ENCODE measurements at places on chromosomes 2 and 18.

DNA sequence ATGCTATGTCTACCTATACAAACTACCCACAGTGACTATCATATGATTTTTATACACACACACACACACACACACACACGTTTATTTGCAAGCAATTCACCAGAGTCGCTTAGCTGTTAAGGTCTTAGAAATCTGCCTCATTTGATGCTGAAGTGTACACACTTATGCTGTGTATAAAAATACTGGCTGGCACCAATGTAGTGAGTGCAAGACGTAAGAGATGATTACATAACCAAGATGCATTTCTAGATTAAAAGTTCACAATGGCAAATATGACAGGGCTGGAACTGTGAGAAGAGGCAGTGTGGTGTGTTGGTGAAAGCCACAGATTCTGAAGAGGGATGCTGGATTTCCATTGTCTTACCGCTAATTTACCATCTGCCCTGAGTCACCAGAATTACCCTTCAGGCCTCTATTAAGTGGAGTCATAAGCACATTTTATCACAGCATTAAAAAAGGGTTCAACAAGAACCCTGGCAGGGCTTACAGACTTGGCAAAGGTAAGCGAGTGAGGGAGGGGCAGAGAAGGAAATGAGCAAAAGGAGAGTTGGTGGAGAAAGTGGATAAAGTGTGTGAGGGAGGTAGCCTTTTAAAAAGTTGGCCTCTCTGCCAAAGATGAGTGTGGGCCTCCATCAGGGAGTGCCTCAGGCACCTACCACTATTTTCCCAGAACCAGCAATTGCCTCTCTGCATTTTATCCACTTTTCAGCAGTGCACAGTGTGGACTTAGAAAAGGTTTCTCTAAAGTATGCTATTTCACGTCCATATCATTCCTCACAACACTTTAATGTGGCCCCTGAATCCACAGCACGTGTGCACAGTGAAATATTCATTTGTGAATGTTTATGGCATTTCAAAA lies 21.5 kb downstream of the MEIS1 start:
- no peak for DNase-seq

GRCh38 chr18:79489899-79490625 lies 94.3 kb downstream of the NFATC1 start:
- DNase-seq = peak; percentile 20

- DNase-seq = no peak
Observed at GRCh38 chr2:19776941-19777514, 124.8 kb downstream of the TTC32 start.

GRCh38 chr18:74459889-74460288 lies 2.8 kb upstream of the DIPK1C start:
- DNase-seq = no peak

GRCh38 chr2:100845141-100845991 lies 25.4 kb downstream of the NPAS2 start:
- DNase-seq = peak; percentile 90

DNA sequence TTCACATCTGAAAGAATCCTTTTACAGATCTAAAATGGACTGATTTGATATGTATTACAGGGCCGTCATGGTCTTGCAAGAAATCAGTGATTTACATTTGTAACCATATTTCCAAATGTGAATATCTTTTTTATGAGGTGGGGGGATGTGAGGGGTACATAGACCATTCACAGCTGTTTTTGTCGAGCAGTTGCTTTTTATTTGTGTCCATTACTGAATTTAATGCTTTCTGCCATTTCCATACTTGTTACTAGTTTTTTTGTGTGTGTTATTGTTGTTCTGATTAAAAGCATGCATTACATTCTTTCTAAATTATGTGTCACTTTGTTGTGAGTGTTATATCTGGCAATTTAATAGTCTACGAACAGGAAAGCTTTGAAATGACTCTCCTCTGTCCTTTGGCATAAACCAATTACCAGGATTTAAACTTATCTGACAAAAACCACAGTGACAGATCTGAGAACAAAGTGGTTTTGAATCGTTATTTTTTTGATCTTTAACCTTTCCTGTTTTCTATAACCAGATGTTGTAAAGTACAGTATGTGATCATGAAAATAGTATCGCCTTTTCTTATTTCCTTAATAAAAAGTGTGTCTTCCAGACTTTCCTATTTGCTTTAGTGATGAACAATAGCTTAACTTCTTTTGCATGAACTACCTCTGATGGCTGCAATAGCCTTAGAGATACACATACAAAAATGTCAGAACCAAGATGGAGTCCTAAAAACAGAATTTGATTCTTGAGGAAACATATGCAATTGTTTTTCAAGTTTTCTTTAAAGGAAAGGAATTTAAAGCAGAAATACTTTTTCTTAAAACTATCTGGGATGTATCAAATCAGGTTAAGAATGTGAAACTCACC lies 354.2 kb upstream of the ACVR2A start:
- no peak for DNase-seq

GRCh38 chr18:61471541-61471940 lies 138.3 kb downstream of the CDH20 start:
- no peak for DNase-seq

- no peak for DNase-seq
Observed at GRCh38 chr2:157760949-157761348, 115.2 kb downstream of the ACVR1 start.

DNA sequence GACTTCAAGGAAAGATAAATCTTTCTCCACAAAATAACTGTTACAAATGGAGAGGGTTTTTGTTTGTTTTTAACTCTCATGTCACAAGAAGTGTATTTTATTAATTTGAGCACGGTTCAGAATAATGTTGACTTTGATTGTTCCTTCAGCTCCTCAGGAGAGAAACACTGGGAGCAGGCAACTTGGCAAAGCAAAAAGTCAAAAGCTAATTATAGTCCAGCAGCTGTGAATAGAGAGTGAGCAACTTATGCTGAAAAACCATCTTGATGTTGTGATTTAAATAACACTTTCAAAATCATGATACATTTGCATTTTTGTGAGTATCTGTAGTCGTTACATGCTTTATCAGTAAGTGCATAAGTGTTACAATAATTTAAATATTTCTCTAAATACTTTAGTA lies 37.5 kb upstream of the TTN start:
- no peak for DNase-seq

- DNase-seq = no peak
Observed at GRCh38 chr2:101887328-101887727, 104.4 kb upstream of the IL1R2 start.

- DNase-seq = no peak
Observed at GRCh38 chr2:110105608-110106467, 9.8 kb downstream of the MALL start.

- peak; percentile 44 for DNase-seq
Observed at GRCh38 chr2:217356781-217357180, 496.9 kb upstream of the TNP1 start.

DNA sequence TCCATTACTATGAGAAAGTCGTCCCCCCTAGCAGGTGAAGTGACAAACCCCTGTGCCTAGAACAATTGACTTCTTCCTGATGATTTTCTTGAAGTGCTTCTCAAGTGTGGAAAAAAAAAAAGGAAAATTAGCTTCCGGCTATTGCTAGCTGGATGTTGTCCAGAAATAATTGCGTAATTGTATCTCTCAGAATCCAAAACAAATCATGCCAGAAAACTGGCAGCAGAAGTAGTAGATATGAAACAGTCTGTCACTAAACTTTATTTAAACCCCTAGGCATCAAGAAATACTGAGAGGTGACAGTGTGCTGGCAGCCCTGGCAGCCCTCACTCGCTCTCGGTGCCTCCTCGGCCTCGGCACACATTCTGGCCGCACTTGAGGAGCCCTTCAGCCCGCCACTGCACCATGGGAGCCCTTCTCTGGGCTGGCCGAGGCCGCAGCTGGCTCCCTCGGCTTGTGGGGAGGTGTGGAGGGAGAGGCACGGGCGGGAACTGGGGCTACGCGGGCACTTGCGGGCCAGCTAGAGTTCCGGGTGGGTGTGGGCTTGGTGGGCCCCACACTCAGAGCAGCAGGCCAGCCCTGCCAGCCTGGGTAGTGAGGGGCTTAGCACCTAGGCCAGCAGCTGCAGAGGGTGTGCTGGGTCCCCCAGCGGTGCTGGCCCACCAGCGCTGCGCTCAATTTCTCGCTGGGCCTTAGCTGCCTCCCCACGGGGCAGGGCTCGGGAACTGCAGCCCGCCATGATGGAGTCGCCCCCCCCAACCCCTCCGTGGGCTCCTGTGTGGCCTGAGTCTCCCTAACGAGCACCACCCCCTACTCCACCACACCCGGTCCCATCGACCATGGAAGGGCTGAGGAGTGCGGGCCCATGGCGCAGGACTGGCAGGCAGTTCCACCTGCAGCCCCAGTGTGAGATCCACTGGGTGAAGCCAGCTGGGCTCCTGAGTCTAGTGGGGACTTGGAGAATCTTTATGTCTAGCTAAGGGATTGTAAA lies 80.5 kb upstream of the ABCA12 start:
- DNase-seq = no peak

- peak; percentile 89 for DNase-seq
Observed at GRCh38 chr2:172350839-172351479, 76.4 kb upstream of the ITGA6 start.

GRCh38 chr2:225781145-225781544 lies 381.6 kb downstream of the NYAP2 start:
- DNase-seq = no peak

GRCh38 chr2:164821338-164821737 lies 20.3 kb downstream of the COBLL1 start:
- no peak for DNase-seq

DNA sequence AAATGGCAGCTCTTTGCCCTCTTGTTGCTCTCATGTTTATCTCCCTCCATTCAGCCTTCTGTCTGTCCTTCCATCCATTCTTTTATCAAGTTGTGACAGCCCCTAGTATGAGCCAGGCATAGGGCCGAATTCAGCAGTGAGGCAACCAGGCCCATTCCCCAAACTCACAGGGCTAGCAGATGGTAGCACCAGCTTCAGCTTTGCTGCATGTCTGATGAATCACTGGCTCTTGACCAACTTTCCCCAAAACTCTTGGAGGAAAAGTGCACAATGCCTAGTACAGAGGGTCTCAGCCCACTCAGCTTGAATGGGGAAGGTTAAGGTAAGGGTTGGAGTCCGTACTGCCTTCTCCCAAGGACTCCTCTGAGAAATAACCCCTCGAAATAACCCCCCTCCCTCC lies 35.7 kb downstream of the NPAS2 start:
- no peak for DNase-seq

DNA sequence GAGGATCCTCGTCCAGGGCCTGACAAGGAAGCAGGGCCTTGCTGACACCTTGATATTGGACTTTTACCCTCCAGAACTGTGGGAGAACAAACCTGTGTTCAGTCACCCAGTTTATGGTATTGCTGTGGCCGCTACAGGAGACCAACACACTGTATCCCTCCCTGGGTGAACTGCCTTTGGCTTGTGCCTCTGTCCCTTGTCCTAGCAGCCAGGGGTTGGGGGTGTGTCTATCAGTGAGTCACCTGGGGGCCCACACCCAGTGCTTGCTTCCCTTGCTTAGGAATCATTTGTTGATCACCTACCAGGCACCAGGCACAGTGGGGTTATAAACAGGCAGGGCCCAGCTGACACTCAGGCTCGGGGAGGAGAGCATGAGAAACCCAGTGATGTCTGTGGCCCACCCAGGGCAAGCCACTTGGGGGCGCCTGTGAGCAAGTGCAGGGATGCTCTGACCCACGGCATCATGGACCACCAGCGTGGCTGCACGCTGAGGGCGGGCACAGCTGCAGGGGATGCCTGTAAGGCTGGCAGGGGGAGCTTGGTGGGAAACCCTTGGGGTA lies 17.1 kb downstream of the TMEM185B start:
- DNase-seq = no peak

GRCh38 chr2:4678927-4679326 lies 975.6 kb downstream of the DCDC2C start:
- DNase-seq = no peak

GRCh38 chr2:110644357-110644756 lies 33.5 kb downstream of the BUB1 start:
- no peak for DNase-seq

DNA sequence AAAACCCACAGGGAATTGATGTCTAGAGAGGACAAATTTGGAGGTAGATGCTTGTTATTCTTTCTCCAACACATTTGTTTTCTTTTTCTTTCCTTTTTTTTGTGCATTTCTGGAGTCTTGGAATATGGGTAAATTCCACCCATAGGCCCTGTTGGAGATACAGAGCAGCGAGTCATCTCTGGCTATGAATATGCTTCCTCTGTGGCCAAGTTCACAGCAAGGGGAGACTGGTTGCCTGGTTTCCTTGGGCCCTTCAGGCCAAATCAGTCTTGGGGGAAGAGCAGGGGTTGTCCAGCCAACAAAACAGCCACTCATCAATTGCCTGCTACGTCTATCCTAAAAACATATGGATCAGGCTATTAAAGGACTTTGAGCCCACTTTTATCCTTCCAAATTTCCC lies 27.5 kb downstream of the SP100 start:
- no peak for DNase-seq

- no peak for DNase-seq
Observed at GRCh38 chr2:170386554-170386953, 208.6 kb downstream of the MYO3B start.

- no peak for DNase-seq
Observed at GRCh38 chr2:73092146-73092783, 20.5 kb downstream of the RAB11FIP5 start.

- no peak for DNase-seq
Observed at GRCh38 chr2:224887141-224887540, 155.1 kb downstream of the DOCK10 start.

DNA sequence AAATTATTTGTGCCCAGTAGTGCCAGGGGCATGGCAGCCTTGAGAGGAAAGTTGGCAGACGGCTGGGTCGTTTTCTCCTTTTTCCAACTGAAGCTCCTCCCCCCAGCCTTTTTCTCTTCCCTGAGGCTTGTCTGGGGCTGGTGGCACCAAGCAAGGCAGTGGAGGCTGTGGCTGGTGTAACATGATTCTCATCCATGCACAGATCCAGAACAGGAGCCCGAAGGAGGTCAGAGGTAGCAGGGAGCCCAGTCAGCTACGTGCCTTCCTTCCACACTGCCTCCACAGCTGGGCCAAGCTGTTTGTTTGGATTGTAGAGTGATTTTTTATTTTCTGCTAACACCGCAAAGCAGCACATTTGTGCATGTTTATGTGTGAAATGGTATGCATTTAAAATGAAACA lies 170.3 kb upstream of the MGAT5 start:
- peak; percentile 35 for DNase-seq

DNA sequence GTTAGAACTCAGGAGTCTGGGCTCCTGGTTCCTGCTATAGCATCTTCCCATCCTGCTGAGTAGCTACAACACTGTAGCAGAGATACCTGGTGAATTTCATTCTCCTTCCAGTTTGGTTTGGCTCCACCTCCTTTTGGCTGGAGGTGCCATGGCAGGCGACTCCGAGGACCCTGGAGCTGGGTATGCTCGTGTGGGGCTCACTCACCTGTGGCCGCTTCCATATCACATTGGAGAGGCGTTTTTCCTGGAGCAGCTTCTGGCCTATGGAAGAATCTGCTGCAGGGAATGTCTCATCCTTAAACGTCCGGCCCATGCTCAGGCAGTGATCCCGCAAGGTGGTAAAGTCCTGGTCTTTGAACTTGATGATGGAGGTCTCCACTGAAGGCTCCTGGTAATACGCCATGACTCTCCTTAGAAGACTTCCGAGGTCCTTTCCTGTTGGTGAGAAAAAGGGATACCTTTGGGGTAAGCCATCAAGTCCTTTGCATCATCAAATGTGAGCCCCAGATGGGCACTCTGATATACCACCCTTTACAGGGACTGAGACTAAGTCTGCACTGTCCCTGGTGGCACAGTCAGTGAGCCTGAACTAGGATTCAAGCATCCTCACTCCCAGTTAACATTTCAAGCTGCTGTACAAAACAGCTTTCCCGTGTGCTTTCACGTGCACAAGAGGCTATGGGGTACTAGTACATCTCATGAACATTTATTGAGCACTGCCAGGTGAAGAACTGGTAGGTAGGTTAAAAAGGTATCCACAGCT lies 20.1 kb downstream of the CAPN13 start:
- no peak for DNase-seq
